Immature natural killer cell (primary cell): ENCODE measurements at places on chromosomes 7 and 10. TPM values are rescaled to one million over a fixed set of nuclear protein-coding genes. Genes with fewer than 3 reads are reported as not detected.

DNA sequence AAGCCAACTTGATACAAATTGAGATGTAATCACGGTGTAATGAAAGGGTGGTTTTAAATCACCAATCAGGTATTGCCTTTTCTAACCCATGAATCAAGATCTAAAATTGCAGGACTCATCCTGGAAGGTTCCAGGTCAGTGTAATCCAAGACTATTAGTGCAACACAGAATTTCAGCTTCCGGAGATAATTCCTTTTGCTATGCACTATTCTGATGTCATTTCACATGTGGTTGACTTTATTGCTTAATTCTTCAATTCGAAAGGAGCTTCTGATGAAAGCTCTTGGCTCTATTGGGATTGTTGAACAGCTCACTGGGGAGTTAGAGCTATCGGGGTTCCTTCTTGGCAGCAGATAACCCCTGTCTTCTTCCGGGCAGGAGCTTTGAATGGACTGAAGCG, 147.4 kb upstream of the INSYN2A start:
- H3K27me3 ChIP-seq: peaks cover 6% of the 10 kb centered on the region
- no peaks in the 10 kb centered on the region for H3K4me1 ChIP-seq
- H3K36me3 ChIP-seq: no peaks in the 10 kb centered on the region

DNA sequence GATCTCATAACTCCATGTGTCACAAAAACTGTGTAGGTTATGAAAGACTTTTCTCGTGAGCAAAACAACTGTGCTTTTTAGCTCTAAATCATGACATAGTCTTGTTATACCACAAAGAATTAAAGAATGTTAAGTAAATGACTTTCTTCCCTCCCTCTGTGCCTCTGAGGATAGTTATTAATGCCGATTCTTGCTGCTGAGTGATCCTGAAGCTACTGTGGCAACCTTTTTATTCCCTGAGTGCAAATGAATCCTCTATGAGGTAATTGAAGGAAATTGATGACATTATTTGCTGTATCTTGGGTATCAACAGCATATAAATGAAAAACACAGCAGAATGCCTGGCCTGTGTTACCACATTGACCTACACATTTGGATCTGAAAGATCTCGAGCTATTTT, 142.2 kb upstream of the HDAC9 start:
- peaks cover 6% of the 10 kb centered on the region for H3K4me1 ChIP-seq
- no peak overlapping the region for H3K4me3 ChIP-seq
- no peak for DNase-seq
- no peaks in the 10 kb centered on the region for H3K27me3 ChIP-seq

DNA sequence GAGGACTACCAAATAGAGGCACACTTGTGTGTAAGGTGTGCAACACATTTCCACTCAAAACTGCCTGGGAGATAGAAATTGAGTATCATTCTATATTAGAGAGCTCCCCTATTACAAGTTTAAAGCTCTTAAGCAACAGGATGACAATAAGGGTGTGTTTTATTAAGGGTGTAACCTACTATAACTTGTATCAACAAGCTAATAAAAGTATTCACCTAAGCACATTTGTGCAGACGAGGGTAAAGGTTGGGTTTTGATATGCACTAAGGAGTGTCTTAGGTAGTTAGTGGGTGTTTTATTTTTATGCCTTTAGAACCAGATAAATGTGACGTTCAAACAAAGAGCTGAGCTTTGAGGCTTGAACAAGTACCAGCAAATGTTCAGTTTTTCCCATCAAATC, 2.8 kb upstream of the FAM53B start:
- H3K27me3 ChIP-seq: peaks cover 18% of the 10 kb centered on the region
- peaks cover 22% of the 10 kb centered on the region for H3K4me1 ChIP-seq
- no peaks in the 10 kb centered on the region for H3K36me3 ChIP-seq
- no peak for DNase-seq
- H3K4me3 ChIP-seq: no peak overlapping the region

DNA sequence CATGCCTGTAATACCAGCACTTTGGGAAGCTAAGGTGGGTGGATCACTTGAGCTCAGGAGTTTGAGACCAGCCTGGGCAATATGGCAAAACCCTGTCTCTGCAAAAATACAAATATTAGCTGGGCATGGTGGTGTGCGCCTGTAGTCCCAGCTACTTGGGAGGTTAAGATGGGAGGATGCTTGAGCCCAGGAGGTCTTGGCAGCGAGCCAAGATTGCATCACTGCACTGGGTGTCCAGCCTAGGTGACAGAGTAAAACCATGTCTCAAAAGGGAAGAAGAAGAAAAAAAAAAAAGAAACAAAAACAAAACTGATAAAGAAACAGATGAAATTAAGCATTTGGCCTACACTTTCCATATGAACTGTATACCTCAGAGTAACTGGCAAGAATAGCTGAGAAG, 319.2 kb downstream of the PARD3 start:
- no peak overlapping the region for H3K4me3 ChIP-seq
- H3K4me1 ChIP-seq: no peaks in the 10 kb centered on the region
- no peak overlapping the region for H3K27ac ChIP-seq

- H3K27ac ChIP-seq: no peak overlapping the region
- no peak overlapping the region for H3K4me3 ChIP-seq
Measured at GRCh38 chr10:948347-948746, 16.8 kb upstream of the LARP4B start.

DNA sequence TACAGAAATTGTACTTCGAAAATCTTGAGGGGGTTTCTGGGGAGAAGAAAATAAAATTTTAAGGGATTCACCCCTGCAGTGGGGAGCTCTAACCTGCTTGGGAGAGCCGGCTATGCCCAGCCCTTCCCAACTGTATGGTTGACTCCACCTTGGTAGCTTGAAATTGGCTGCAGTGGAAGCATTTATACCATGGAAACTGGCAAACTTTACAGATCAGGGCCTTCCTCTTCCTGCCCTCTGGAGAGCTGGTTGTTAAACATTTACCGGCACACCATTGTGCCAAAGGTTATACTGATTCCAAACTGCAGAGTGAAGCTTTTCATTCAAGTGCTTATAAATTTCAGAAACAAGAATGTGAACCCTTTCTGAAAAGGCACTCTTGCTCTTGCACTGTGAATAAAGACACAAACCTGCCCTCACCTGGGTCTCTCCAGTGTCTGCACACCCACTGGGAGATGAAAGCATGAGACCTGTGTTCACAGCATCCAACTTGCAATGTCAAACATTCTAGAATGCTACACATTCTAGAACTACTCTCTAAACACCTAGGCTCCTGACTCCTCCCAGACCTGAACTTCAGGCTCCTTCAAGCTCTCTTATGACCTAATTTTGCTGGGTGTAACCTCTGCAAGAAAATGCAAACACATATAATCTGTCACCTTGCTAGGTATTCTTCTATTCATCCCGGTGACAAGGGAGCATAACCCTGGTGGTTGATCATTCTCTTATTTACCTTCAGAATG, 44.7 kb downstream of the ABLIM1 start:
- no peak overlapping the region for H3K4me3 ChIP-seq
- H3K4me1 ChIP-seq: no peaks in the 10 kb centered on the region
- no peak for DNase-seq
- peaks cover 1% of the 10 kb centered on the region for H3K27me3 ChIP-seq
- no peak overlapping the region for H3K27ac ChIP-seq

GRCh38 chr7:45225311-45225947, 67.8 kb downstream of the RAMP3 start:
- H3K27ac ChIP-seq: no peak overlapping the region
- H3K27me3 ChIP-seq: peaks cover 2% of the 10 kb centered on the region
- DNase-seq: no peak
- no peak overlapping the region for H3K4me3 ChIP-seq

DNA sequence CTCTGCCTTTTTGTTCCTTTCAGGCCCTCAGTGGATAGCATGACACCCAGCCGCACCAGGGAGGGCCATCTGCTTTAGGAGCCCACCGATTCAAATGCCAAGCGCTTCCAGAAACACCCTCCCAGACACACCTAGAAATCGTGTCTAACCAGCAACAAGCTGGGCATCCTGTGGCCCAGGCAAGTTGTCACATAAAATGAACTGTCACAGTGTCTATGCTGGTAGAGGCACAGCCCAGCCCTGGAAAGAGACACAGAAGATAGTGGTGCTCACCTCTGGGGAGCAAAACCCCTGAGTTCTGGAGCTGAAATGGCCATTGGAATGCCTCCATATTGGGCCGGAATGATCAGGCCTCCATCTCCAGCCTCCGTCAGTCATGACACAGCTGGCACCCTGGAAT, 38.9 kb downstream of the ECHDC3 start:
- DNase-seq: no peak
- H3K27ac ChIP-seq: no peak overlapping the region
- H3K36me3 ChIP-seq: no peaks in the 10 kb centered on the region
- no peaks in the 10 kb centered on the region for H3K27me3 ChIP-seq
- no peak overlapping the region for H3K4me3 ChIP-seq

DNA sequence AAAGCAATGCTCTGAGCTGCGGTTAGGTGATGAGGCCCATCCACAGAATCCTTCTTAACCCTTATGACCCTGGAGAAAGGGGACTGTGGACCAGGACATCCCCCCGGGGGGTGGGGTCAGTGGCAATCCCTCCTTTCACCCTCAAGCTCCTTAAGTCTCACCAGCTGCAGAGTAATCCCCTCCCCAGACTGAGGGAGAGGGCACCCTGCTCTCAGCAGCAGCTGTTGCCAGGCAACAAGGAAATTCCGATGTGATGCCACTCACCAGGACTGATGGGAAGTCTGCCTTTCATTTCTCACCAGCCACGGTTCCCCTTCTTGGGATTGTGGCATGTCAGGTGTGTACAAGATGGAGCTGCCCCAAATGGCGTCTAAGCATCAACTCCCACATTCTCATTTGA, 129.6 kb downstream of the DOCK1 start:
- H3K4me3 ChIP-seq: no peak overlapping the region
- no peak for DNase-seq
- peaks cover 28% of the 10 kb centered on the region for H3K4me1 ChIP-seq
- H3K27ac ChIP-seq: no peak overlapping the region
- peaks cover 8% of the 10 kb centered on the region for H3K27me3 ChIP-seq

CALHM1 gene
- 0.91 TPM for polyA plus RNA-seq

GIMAP8 gene
- polyA plus RNA-seq: 2.6 TPM

NEUROD6 gene
- not detected for polyA plus RNA-seq

C10orf143 gene
- 17.8 TPM for polyA plus RNA-seq

MRLN gene
- not detected for polyA plus RNA-seq

TAF5 gene
- 2.8 TPM for polyA plus RNA-seq
